ENCODE measurements at places on chromosomes 1 and 21.

DNA sequence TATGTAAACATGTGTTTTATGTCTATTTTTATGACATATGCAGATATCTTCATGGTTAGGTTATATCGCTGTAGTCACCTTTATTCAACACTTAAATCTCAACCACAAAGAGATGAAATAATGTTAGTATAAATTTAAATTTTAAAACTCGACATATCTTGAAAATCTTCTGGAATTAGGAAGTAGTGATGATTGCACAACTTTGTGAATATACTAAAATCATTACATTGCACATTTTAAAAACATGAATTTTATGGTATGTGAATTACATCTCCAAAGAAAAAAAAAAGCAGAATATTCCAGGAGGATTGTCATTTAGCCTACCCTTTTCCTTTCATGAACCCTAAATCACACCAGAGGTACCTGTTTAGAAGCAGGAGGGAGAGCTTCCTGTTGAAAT is 39.4 kb upstream of the CACYBP start:
- no peak for DNase-seq

DNA sequence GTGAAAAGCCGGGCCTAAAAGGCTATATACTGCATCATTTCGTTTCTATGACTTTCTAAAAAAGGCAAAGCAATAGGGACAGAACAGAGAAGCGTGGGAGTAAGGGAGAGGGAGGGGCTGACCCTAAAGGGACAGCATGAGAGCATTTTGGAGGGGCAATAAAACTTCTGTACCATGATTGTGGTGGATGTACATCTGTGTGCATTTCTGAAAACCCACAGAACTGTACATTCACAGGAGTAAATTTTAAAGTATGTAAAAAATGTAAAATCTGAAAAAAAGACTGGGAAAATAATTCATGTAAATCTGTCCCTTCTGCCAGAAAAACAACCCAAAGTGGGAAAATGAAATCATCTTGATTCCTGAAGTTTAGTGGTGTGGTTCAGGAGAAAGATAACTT is 235.4 kb downstream of the CENPF start:
- DNase-seq = peak; percentile 18

GRCh38 chr21:41141031-41141457 is 26.9 kb upstream of the BACE2 start:
- DNase-seq = no peak

- no peak for DNase-seq
Measured at GRCh38 chr21:25934130-25934529, 199.4 kb downstream of the GABPA start.

DNA sequence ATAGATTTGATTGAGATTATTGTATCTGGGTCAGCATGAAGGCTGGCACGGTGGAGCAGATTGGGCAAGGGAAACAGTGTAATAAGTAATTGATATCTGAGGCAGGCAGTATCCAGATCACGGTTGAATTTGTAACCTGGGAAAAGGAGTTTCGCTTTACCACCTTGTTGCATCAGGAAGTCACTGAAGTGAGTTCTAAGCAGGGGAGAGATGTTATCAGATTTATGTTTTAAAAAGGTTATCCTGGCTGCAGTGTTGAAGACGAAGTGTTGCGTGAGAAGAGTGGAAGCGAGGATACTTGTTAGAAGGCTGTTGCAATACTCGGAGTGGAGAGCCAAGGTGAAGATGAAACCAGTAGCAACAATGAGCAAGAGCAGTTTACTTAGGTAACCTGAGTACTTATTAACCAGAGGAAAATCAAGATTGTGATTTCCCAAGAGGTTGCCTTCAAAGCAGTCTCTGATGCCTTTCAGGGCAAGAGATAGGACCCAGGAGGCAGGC is 77.8 kb downstream of the LHX9 start:
- DNase-seq = no peak

DNA sequence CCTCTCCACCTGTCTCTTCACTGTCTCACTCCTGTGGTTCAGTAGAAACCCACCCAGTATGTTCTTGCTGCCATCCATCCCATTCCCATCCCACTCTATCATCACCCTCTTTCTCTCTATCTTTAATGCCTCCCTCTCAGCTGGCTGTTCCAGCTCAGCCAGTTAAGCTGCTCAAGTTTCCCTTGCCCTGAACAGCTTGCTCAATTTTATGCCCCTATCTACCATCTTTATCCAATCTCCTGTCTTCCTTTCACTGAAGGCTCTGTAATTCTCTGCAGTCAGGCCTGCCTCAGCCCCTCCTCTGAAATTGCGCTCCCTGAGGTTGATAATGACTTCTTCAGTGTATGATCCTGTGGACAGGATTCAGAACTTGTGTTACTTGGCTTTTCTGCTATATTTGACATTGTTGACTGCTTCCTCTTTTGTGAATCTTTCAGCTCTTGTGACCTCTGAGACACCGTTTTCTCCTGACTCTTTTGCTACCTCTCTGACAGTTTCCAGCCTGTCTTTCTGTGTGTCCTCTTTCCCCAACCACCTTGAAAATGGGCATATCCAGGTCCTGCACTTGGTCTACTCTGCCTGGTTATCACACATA is 13.9 kb upstream of the BCAR3 start:
- no peak for DNase-seq

GRCh38 chr1:225746361-225747179 is 31.1 kb upstream of the SRP9 start:
- DNase-seq = peak; percentile 64

- DNase-seq = no peak
Measured at GRCh38 chr1:23594927-23595353, 35.6 kb upstream of the ID3 start.

DNA sequence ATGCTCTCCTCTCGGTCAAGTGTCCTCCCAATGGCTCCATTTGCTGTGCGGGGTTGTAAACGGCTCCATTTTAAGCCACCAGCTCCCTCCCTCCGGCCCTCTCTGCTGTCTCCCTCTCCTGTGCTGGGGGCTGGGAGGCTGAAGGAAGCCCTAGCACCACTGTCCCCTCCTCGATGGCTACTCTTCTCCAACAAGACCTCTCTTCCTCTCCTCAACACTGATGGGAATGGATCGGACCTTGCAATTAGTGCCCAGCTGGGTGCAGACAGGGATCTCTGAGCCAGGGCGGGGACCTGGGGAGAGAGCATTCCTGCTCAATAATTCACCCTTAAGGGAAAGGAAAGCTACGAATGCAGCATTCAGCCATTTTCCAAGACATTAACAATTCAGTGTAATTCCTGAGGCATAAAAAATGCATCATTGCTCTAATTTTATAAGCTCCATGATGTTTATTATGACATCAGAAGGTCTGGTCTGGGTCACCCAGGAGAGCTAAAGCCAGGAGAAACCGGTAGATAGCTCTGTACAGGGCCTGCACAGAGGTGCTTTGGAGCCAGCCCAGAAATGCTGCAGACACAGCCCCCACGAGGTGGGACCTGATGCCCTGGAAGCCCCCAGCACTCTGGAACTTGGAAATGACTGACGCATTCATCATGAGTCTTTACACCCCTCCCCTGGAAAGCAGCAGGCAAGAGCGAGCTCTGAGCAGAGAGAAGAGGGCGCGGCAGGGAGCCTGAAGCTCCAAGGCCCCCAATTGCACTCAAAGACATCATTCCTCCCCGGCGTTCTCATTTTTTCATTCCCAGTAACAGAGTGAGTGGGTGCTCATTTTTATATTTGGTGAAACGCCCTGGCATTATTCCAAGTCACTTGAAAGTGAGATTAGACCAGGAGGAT is 76.2 kb upstream of the VAMP3 start:
- no peak for DNase-seq
